ENCODE measurements at places on chromosomes 5 and 9.

GRCh38 chr9:7370381-7370780, 429.2 kb downstream of the DMAC1 start:
- DNase-seq, result no peak

- DNase-seq, result no peak
Measured at GRCh38 chr5:131968396-131968954, 23.0 kb upstream of the MEIKIN start.

DNA sequence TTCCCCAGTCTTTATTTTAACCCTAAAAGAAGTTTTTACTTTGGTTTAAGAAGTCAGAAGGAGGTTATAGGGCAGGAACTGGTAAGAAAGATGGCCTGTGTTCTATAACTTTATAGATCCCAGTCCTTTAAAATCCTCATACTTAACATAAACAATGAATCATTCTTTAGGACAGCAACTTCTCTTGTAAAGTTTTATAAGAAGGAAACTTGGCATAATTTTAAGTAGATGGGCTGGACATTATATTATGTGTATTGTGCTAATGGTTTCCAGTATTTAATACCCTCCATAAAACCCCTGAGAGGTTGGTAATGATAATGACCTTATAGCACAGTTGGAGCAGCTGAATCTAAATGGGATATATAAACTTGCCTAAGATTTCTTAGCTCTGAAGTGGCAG, 247.2 kb downstream of the FAM170A start:
- DNase-seq, result no peak

DNA sequence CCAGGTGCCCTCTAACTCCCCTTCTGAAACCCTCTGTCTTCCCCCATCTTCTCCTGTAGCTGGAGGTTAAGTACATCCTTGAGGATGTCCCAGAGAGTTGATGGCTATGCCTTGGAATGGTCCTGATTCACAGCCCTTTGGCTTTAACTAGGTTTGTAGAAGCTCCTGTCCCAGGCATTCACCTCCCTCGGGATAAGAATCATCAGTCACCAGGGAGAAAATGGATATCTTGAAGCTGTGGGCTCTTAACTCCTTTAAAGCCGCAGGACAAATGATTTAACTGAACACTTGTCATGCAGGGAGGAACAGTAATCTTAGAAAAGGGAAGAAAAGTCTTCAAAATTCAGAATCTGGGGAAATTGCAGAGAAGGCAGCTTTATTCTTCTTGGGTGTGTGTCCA, 139.9 kb downstream of the PSAT1 start:
- DNase-seq, result no peak

- no peak for DNase-seq
Measured at GRCh38 chr9:37921168-37921510, 17.2 kb upstream of the SLC25A51 start.

- DNase-seq, result no peak
Measured at GRCh38 chr9:33437898-33438297, 9.5 kb downstream of the AQP3 start.

- no peak for DNase-seq
Measured at GRCh38 chr9:23611869-23612268, 214.2 kb downstream of the ELAVL2 start.

DNA sequence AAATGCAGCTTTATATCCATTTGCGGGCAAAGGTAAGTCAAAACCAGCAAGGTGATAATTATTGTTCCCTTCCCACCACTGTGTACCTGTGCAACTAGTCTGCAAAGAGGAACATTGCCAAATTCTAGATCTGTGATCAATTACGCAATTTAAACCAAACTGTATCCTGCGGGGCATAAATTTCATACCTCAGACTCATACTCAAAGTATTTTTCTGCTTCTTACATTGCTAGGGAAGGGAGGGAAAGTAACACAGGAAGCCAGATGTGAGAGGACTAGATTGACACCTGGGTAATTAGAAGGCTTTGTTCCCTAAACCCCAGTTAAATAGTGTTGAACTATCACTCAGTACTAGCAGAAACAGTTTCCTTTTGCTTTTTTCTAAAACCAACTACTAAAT, 240.2 kb upstream of the ZNF608 start:
- DNase-seq, result no peak

DNA sequence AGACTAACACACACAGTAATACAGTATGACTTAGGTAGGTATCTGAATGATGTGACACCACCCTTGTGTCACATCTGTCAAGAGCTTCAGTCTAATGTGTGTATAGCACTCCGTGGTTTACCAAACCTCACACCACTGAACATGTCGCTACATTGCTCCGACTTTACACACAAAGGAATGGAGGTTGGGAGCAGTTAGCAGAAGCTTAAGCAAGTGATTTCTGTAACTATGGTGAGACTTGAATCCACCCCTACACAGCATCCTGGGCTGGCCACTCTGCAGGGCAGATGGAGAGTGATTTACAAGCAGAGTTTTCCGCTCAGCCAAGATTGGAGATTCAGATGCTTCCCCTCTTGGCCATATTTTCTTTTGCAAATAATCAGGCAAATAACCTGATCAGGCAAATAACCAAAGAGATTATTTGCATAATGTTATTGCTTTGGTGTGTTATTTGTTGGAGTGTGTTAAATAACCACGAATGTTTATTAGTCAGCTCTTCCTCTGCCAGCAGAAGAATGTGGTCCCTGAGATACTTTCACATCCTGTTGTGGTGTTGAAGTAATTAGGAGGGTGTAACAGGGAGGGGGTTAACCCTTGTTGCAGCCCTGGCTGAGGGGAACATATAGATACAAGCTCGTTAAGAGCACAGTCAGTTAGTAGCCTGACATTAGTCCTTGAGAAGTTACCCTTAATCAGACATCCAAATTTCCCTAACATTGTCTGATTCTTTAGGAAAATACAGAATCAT, 92.8 kb downstream of the SNX18 start:
- DNase-seq, result no peak

GRCh38 chr9:129070696-129071525, 10.0 kb upstream of the DOLPP1 start:
- DNase-seq, result no peak

- DNase-seq, result no peak
Measured at GRCh38 chr9:72980600-72981265, 27.9 kb upstream of the ALDH1A1 start.

- no peak for DNase-seq
Measured at GRCh38 chr9:94937214-94937903, 210.9 kb downstream of the AOPEP start.

GRCh38 chr5:154933537-154933936, 4.5 kb downstream of the GEMIN5 start:
- no peak for DNase-seq

GRCh38 chr5:160221082-160221481, 8.2 kb upstream of the FABP6 start:
- no peak for DNase-seq

GRCh38 chr5:126477294-126478117, 54.3 kb downstream of the GRAMD2B start:
- DNase-seq, result no peak

All from activated naive CD4-positive, alpha-beta T cell (primary cell).